ENCODE measurements at places on chromosomes 5 and 9.

GRCh38 chr5:141567513-141568117, 51.2 kb downstream of the DIAPH1 start:
- DNase-seq, result no peak

DNA sequence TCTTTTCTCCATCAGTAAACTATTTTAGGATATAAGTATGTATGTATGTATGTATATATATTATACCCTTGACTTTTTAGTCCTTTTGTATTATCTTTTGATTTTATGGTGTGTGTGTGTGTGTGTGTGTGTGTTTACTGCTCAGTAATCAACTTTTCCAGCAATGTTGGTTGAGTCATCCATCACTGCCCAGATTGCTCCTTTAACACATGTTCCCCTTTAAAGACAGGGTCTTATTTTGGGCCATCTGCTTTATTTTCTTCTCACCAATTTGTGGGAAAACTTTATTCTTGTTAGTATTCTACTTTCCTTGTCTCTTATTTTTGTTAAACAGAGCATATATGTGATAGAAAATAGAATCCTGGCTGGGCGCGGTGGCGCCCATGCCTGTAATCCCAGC, 28.1 kb downstream of the ANKRD33B start:
- DNase-seq, result no peak

GRCh38 chr5:91229031-91229727, 153.9 kb downstream of the ARRDC3 start:
- DNase-seq, result no peak

- peak; percentile 63 for DNase-seq
These were observed 31.4 kb upstream of the EGFL7 start for GRCh38 chr9:136631038-136632000.

- DNase-seq, result no peak
These were observed 5.4 kb upstream of the CERCAM start for GRCh38 chr9:128415281-128415680.

DNA sequence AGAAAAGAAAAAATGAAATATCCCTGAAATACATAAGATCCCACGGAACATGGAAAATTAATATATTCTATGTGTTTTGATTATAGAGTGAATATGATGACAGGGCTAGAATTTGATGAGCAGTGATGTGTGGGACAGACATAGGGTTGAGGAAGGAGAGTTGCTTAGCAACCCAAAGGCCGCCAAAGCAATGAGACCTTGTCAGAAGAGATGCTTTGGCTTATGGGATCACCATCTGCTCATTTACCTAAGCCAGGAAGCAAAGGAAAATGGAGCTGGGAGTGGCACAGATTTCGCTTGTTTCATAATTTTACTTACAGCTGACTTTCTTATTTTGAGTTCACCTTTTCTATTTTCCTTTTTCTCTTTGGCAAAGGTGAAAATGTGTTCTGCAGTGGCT, 20.9 kb upstream of the HAPLN1 start:
- no peak for DNase-seq

DNA sequence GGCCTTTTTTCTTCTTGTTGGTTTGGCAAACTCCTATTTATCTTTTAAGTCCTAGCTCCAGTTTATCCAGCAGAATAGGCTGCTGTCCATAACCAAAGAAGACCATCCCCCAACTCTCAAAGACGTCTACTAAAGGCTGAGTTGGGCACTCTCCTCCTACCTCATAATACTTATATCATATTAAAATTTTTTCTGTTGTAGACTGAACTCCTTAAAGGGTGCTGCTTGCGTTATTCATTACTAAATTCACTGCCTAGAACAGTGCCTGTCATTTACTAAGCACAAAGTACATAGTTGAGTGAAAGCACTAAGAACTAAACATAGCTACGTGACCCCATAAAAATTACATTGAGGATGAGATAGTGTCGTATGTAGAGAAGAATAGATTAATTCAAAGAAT, 21.7 kb downstream of the DCP2 start:
- no peak for DNase-seq

- no peak for DNase-seq
These were observed 226.8 kb upstream of the IRX4 start for GRCh38 chr5:2109566-2109965.

DNA sequence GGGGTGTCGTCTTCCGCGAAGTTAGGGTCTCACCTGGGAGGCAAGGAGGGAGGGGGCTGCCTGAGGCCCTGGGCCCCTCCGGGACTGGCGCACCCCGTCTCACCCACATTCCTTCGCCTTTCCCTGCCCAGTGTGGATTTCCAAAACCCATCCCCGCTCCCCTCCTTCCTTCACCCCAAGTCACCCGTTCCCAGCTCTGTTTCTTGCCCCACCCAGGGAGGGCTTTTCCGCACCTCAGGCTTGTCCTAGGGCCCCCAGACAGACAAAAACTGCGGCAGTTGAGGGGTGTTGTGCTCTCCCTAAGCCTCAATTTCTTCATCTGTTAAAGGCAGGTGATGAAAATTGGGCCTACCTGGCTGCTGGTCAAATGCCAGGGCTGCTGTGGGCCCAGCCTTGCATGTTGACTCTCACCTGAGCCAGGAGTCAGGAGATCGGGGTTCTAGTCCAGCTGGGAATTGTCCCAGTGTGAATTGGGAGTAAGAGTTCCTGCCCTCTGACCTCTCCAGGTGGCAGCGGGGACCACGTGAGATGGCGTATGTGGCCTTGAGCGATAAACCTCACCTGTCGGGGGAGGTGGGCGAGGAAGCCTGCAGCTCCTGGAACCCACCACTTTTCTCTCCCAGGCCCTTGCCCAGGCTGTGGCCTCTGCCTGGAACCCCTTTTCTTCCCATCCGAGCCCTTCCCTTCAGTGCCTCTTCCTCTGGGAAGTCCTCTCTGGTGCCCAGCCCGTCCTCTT, 143.4 kb upstream of the IER5L start:
- DNase-seq, result no peak

DNA sequence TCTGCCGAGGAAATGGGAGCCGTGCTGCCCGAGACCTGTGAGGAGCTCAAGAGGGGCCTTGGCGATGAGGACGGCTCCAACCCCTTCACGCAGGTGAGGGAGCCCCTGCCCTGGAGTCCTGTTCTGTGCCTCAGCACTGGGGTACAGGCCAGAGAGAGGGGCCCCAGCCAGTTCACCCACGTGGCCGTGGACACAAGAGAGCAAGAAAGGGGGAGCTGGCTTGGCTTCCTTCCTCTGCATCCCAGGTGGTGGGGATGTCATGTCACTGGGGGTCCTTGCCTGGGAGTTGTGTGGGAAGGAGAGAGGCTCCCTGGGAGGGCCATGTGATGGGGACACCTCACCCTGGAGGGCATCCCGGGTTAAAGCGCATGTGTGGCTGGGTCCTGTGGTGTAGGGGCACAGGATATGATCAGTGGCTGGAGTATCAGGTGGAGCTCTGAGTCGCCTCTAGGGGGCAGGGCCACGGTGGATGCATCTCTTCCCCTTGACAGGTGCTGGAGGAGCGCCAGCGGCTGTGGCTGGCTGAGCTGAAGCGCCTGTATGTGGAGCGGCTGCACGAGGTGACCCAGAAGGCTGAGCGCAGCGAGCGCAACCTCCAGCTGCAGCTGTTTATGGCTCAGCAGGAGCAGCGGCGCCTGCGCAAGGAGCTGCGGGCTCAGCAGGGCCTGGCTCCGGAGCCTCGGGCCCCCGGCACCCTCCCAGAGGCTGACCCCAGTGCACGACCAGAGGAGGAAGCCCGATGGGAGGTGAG, 7.5 kb downstream of the N4BP3 start:
- DNase-seq, result peak; percentile 69

DNA sequence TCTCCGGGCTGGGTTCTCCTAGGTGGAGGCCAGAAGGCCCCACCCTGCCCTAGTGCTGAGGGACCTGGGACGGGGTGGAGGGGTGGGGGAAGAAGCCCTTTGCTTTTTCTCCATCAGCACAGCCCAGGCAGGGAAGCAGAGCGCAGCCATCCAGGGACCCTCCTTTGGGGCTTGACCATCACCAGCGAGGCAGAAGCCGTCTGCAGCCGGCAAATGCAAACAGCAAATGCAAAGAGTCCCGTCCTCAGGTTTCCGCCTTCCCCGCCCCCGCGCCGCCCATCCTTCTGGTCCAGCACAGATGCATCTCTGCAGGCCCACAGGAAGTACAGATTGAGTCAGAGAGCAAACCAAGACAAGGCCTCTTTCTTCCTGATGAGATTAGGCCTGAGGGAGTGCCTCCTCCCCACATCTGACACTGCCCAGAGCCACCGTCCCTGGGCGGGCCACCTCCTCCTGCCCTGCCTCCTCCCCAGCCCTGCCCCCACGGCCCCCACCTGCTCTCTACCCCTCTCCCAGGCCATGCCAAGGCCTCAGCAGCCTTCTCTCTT, 23.4 kb downstream of the CORO2A start:
- DNase-seq, result no peak

GRCh38 chr9:112809351-112809848, 58.8 kb downstream of the SNX30 start:
- no peak for DNase-seq

DNA sequence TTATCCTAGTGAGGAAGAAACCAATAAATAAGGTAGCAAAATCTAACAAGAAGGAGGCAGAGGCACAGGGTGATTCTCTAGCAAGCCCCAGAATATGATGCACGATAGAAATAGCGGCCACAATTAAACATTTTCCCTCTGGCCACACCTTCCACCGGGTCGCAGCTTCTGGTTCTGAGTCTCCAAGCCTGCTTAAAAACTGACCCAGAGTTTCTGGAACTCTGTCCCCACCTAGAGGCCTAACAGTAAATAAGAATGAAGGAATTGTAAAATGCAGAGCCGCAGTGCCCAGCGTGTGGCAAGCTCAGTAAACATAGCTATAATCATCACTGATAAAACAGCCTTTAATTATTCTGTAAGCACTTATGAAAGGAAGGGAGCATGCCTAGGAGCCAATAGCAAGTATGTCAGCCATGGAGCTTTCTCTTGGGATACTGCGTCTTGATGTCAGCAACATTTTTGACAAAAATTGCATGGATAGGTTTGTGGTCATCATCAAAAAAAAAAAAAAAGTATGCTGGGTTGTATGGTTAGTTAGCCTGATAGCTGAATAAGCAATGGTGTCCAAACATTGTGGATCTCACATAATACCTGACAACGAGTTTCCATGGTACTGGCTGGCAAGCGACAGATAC, 465.5 kb downstream of the DNAH5 start:
- DNase-seq, result no peak

DNA sequence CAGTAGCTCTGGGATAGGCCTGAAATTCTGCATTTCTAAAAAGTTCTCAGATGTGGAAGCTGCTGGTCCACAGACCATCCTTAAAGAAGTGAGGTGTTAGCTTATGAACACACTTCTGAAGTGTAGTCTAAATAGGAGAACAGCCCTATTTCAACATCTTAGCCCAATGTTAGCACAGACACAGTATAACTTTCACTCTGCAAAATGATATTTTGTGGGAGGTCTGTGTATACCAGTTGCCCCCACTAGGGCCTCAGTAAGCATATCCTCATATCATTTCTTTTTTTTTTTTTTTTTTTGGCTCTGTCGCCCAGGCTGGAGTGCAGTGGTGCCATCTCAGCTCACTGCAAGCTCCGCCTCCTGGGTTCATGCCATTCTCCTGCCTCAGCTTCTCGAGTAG, 7.5 kb upstream of the HABP4 start:
- DNase-seq, result no peak

GRCh38 chr5:168022446-168023169, 268.8 kb upstream of the WWC1 start:
- DNase-seq, result no peak

GRCh38 chr5:2190549-2190948, 307.8 kb upstream of the IRX4 start:
- DNase-seq, result no peak

DNA sequence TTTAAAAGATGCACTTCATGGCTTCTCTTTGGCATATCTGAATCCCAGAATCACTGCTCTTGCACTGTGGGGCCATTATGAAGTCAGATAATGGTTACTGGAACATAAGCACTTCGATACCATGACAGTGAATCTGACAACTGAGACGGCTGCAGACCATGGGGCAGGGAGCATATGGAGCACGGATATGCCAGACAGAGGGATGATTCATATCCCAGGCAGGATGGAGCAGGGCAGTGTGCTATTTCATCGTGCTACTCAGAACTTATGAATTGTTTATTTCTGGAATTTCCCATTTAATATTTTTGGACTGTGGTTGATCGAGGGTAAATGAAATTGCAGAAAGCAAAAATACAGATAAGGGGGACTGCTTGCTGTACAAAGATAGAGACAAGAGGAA, 145.0 kb downstream of the EGFLAM start:
- no peak for DNase-seq

DNA sequence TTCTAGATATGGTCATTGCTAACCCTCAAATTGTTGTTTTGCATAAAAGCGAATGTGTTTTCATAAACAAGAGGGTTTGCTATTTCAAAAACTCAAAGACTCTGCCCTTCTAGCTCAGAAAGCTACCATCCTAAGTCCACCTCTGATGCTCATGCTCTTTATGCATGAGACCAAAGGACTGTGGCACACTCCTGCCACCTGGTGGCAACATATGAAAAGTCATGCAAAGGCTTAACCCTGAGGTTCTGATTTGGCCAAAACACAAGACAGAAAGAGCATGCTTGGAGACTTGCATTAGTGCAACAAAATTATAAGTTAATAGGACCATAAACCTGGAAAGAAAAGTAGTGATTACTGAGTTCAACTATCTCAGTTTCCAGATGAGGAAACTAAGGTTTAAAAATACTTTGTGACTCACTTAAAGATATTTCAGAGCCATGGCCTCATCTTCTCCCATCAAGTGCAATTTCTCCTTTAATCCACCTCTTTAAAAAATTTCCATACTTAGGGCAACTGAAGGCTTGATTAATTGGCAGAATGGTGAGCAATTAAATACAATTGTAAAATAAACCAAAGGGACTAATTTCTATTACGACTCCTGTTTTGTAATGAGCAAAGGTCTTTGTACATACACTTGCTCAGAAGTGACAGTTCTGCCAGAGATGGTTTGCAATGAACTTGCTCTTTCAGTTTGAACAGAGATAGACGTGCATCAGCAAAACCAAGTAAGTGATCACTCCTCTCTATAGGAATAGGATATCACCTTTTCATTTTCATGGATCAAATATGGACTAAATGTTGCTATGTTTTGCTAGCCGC, 110.7 kb upstream of the RAD23B start:
- DNase-seq, result peak; percentile 19

DNA sequence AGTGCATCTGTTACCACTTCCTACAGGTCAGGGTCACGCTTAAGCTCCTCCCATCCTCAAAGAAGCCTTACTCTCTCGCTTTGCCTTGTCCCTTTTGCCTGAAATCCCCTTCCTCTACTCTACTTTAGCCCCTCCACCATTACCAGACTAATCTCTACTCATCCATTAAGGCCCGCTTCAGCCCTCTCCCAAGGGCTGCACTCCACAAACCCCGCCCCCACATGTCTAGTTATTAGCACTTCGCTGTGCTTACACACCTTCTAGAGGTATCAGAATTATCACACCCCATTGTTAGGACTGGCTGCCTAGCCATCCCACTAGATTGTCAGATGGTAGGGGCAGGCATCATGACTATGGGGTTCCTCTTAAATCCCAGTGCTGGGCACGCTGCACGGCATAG, 565.7 kb upstream of the WWC1 start:
- no peak for DNase-seq

DNA sequence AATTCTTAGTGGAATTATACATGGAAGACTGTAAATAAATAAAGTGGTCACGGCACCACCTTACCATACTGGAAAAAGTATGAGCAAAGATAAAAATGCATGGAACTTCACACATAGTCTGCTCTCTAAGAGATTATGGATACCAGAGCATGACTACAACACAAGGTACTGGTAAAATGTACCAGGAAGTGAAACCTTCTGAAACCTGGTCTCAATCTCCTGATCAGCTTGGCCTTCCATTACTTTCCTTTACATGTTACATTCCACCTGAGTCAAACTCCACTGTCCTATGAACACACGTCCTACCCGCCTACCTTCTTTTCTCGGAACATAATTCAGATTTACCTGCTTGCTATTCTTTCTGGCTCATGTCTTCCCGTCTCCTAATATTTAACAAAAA, 15.9 kb downstream of the PTAR1 start:
- no peak for DNase-seq
